Fibroblast of upper back skin (primary cell): ENCODE measurements at places on chromosomes 11 and 22.

DNA sequence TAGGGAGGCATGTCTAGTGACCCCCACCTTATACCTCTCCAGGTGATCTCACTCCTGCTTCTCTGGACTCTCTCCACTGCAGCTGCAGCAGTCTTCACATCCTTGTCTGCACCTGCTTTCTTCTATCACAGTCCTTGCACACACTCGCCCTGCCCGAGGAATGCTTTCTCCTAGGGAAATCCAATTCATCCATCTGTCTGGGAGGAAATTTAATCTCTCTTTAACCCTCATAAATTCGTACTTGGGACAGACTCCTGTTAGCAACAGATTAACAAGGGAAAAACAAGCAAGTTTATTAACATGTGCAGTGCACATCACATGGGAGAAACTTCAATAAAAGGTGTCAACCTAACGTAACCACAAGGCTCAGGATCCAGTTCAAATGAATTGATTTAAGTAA, 11.3 kb upstream of the RCN1 start:
- DNase-seq, result no peak

- no peak for DNase-seq
Observed at GRCh38 chr11:94997437-94997836, 23.9 kb downstream of the KDM4D start.

DNA sequence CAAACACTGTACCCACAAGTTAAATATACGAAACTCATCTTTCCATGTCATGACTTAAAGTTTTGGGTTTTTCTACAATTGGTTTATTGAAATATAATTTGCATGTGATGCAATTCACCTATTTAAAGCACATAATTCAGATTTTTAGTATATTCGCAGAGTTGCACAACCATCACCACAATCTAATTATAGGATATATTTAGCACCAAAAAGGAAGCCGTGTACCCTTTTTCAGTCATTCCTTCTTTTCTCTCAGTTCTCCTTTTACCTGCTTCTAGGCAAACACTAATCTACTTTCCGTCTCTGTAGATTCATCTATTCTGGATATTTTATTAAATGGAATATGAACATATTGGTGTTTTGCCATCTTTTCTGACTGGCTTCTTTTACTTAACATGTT, 1458.1 kb upstream of the TENM4 start:
- DNase-seq, result no peak

DNA sequence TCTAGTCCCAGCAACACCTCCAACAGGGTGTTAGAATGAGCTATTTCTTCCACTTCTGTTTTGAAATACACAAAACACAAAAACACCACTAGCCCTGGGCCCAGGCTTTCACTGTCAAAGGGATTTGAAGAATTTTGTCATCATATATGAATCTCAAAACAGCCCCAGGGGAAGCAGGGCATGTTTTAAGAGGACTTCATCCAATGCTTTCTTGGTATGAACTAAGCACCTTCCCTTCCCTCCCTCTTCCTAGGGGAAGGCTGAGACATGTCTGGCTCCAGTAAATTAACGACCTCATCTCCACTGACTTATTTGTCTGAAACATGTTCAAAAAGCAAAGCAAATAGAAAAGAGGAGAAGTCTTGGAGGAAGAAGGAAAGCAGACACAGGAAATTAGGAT, 75.7 kb upstream of the INCENP start:
- peak; percentile 6 for DNase-seq

DNA sequence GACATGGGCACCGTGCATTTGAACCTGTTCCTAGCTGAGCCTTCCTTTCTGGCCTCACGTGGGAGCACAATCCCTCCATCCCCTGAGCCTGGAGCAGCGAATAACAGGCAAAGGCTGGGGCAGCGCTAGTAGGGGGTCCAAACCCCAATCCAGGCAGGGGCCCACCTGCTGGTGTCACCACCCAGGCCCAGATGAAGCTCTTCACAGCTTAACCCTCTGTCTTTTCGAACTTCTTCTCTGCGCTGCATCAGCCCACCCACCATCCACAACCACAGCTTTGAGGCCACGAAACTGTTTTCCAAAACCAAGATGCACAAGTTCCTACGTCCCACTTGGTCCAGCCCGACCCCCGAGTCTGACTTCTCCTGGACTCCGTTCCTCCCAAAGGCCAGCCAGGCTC, 11.5 kb downstream of the KCNC1 start:
- DNase-seq, result no peak

GRCh38 chr22:41660416-41660815, 28.3 kb downstream of the SNU13 start:
- DNase-seq, result no peak

DNA sequence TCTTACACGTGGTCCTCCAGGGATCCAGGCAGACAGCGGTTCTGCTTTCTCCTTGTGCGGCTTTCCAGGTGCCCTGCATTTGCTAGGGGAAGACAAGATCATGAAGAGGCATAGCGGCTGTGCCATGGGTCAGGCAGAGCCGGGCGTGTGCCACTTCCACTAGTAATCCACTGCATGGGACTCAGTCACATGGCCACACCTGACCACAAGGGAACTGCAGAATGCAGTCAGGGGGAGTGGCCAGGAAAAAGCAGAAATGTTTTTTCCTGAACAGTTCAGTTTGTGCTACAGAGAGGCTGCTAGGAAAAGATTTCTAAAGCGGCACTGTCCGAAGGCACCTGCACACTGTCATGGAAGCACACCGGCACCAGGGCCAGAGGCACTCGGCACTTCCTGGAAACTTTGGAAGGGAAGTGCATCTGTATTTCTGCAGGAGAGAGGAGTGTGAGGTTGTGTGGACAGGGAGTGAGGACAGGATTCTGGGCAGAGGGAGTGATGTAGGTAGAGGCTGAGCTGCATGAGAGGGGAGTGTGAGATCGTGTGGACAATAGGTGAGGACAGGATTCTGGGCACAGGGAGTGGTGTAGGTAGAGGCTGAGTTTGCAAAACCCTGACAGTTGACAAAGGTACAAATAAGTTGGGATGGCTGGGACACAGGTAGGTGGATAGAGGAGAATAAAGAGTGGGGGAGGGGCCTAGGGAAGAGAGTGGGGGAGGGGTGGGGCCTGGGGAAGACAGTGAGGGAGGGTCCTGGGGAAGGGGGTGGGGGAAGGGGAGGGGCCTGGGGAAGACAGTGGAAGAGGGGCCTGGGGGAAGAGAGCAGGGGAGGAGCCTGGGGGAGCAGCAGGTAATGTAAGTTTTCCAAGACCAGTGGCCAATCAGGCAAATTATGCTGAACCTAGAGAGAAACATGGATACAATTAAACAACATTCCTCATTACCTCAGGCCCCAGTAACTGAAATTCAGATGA, 1436.3 kb downstream of the TBC1D22A start:
- DNase-seq, result no peak

DNA sequence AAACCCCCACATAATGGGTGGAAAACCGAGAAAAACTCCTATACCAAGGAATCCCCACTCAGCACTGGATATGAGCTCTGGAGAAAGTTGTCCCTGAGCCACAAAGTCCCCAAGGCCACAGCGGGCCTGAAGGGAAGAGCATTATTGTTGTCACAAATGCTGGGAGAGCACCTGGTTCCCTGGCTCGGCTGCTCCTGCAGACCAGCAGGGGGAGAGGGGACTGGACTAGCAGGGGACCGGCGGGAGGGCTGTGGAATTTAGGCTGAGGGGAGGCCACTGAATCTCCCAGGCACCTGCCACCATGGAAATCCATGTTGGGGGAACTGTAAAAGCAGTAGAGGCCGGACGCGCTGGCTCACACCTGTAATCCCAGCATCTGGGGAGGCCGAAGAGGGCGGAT, 7.0 kb downstream of the PC start:
- no peak for DNase-seq

GRCh38 chr11:33451364-33451763, 194.2 kb downstream of the HIPK3 start:
- no peak for DNase-seq

DNA sequence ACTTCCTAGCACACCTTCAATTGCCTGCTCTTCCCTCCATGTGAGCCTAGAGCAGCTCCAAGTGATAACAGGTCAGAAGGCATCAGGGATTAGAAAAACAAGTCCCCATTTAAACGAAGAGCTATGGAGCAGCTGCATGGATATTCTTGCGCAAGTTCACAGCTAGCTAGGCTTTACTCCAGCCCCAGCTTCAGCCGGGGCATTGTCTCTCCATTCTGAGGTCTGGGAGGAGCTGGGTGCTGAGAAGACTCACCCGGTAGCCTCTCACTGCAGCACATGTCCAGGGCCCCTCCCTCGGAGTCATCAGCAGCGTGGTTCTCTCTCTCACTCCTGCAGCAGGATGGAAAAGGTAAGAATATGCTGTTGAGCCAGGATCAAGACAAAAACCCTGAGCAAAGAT, 26.0 kb downstream of the PTPN5 start:
- no peak for DNase-seq
